Testis (tissue), 5 donors: ENCODE measurements at places on chromosomes 12 and 14.
A peak's percentile ranks its signal among the peaks of the same experiment; 100 is the strongest.

DNA sequence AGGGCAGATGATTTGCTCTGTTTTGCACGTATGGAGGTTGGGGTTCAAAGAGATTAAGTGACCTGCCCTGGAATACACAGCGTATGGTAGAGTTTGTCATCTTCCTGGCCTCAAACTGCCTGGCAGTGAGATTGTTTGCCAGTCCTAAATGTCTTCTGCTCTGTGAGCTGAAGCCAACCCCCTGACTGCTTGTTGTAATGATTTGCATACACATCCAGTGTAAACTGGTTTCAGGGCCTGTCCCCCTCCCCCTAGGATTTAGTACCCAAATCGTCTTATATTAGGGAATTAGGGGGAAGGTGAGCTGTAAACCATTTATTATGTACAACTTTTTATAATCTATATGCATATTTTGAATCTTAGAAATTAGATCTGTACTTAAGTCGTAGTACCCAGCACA is 38.4 kb downstream of the AKAP3 start:
- DNase-seq: no peak

DNA sequence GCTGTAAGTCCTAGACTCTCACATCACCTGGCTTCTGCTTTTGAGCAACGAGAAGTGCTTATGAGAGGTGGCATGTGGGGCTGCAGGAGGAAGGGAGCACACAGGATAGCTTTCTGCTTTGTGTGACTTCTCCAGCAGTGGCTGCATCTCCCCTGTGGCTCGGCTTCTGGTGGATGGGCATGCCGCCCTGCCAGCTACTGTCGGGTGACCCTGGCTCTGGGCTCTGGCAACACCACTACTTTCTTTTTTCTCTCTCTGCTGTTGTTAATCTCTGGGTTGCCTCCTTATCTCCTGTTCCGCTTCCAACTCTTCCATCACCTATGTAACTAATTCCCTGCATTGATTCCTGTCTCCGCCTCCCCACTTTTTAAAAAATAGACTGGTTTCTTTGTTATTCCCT is 209.1 kb upstream of the DAAM1 start:
- DNase-seq: no peak

GRCh38 chr12:75862692-75863471 is 168.7 kb downstream of the PHLDA1 start:
- DNase-seq: no peak

GRCh38 chr12:92272061-92272964 is 126.7 kb upstream of the BTG1 start:
- DNase-seq: no peak

GRCh38 chr12:51270067-51270950 is at the start of gene SMAGP:
Gene SMAGP (minus strand): TSS chr12:51270415. CDS start chr12:51269278, 1,137 bp downstream.
- DNase-seq: peak; percentile 48

GRCh38 chr12:47134005-47134404 is 54.2 kb upstream of the AMIGO2 start:
- DNase-seq: no peak

- no peak for DNase-seq
Observed at GRCh38 chr12:113396828-113397496, 6.7 kb downstream of the SDS start.
